Hematopoietic multipotent progenitor cell (in vitro differentiated cells): ENCODE measurements at places on chromosomes 4 and X.
A peak's percentile ranks its signal among the peaks of the same experiment; 100 is the strongest.

- no peak for DNase-seq
These were observed 434.1 kb downstream of the ANKRD50 start for GRCh38 chr4:124278477-124278876.

DNA sequence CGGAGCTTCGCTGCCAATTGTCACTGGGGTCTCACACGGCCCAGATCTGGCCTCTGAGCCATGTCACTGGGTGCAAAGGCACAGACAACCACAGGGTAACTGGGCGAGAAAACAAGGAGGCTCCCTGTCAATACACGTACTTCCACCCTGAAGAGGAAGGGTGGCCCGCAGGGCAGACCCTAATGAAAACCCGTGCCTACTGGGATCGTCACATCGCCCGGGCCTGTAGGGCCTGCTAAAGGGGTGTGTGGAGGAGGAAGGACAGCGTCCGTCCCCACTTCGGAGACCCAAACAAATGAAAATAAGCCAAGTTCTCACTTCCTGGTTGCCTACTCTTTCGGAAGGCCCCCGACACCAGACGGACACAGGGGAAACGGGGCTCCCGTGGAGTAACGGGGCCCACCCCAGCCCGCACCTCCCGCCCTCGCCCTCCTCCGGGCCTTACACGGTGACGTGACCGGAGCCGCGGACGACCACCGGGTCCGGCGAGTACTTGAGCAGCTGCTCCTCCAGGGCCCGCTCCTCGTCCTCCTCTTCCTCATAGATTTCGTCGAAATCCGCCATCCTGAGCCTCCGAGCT is 578 bp downstream of the CHIC2 start:
- DNase-seq: peak; percentile 36

- no peak for DNase-seq
These were observed 293.2 kb upstream of the SLC7A11 start for GRCh38 chr4:138535316-138535715.

GRCh38 chrX:25198891-25199290 is 183.1 kb upstream of the ARX start:
- DNase-seq: no peak

DNA sequence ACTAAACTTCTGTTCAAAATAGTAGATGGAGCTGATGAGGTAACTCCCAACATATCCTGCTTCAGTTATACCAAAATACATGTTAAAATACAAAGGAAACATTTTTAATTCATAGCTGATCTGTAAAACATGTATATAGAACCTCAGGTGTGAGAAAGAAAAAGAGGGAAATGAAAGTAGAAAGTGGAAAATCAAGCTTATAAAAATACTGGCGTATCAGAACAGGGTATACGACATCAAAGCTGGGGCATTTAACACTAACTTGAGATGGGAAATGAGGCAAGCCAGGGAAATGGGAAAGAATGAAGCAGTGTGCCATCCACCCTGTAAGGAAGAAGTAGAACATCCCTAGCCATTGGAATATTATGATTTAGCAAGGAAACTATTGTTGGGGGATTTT is 767.5 kb downstream of the DMD start:
- DNase-seq: no peak

DNA sequence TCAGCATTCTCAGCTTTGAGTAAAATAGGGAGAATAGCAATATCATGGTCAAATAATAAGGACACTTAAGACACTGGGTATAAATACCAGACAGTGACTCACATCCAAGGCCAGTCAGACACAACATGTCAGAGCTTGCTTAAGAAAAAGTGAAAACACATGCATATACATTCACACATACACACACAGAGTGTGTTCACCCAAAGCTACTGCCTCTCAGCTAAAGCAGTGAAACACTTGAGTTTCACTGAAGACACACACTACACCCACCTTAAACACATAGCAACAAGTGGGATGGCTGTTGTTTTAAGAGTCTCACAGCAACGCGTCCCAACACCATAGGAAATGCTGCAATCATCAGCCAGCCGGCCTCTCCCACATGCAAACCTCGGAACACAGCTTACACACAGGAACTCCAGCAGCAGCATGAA is 14.4 kb downstream of the SHROOM4 start:
- no peak for DNase-seq

DNA sequence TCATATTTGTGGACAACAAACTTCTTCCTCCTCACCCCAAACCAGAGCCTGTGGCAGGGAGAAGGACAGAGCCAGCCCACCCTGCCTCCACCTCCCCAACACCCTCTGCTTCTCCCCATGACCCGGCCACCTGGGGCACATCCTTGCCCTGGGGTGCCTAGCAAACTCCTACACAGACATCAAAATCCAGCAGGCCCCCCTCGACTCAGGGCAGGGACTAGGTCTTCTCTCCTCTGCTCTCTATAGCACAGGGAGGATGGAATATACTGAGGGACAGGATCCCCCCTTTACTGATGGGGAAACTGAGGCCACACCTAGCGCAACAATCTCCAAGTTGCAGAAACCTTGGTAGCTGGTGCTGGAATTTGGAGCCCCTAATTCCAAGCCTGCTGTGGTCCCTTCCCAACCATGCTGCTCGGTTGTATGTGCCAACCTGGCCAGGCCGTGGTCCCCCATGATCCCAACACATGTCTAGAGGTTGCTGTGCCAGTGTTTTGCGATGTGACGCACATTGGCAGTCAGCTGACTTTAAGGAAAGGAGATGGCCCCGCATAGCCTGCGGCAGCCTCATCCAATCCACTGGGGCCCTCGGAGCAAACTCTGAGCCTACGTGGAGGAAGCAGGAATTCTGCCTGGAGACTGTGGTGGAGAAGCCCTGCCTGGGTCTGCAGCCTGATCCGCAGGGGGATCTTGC is 53.9 kb upstream of the ADRA2C start:
- DNase-seq: no peak

GRCh38 chr4:173038192-173038896 is 130.3 kb upstream of the GALNT7 start:
- DNase-seq: no peak

DNA sequence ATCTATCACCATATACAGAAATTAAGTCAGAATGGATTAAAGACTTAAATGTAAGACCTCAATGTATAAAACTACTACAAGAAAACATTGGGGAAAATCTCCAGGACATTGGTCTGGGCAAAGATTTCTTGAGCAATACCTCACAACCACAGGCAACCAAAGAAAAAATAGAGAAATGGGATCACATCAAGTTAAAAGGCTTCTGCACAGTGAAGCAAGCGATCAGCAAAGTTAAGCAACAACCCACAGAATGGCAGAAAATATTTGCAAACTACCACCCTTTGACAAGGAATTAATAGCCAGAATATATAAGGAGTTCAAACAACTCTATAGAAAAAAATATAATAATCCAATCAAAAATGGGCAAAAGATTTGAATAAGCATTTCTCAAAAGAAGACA is 236.9 kb upstream of the EMCN start:
- DNase-seq: no peak

- DNase-seq: no peak
These were observed 60.3 kb downstream of the ARSJ start for GRCh38 chr4:113919145-113919544.

DNA sequence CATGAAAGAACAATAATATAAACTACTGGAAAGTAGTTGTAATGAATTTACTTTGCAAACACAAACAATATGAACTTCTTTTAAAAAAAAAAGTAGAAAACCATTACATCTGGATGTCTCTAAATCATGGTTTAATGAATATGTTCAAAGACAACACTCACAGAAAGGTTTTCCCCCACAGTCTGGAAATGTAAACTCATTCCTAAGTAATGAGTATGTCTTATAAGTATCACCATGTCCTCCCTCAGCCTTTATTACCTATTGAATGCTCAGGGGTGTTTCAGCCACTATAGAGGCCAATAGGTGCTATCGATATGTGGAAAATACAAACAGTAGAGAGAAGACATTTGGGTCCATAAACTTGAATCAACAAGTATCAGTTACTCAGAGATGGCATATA is 186.7 kb downstream of the PALLD start:
- no peak for DNase-seq

GRCh38 chrX:24506082-24506481 is 41.0 kb downstream of the PDK3 start:
- no peak for DNase-seq

GRCh38 chr4:82044141-82044993 is 329.4 kb downstream of the HNRNPD start:
- DNase-seq: peak; percentile 24

DNA sequence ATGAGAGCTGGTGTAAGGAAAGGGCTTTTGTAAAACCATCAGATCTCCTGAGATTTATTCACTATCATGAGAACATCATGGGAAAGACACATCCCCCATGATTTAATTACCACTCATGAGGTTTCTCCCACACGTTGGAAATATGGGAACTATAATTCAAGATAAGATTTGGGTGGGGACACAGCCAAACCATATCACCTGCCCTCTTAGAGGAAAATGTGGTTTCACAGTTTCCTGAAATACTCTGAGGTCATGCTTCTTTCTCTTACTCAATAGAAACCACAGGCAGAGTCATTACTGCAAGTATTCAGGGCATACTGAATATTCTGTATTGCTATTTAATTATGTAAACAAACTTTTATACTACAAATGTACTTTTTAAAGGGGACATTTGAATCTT is 1453.3 kb downstream of the PCDH18 start:
- peak; percentile 16 for DNase-seq

GRCh38 chr4:111693758-111694157 is 451.5 kb upstream of the FAM241A start:
- no peak for DNase-seq

GRCh38 chrX:147803948-147804347 is 107.8 kb upstream of the FMR1 start:
- peak; percentile 21 for DNase-seq

DNA sequence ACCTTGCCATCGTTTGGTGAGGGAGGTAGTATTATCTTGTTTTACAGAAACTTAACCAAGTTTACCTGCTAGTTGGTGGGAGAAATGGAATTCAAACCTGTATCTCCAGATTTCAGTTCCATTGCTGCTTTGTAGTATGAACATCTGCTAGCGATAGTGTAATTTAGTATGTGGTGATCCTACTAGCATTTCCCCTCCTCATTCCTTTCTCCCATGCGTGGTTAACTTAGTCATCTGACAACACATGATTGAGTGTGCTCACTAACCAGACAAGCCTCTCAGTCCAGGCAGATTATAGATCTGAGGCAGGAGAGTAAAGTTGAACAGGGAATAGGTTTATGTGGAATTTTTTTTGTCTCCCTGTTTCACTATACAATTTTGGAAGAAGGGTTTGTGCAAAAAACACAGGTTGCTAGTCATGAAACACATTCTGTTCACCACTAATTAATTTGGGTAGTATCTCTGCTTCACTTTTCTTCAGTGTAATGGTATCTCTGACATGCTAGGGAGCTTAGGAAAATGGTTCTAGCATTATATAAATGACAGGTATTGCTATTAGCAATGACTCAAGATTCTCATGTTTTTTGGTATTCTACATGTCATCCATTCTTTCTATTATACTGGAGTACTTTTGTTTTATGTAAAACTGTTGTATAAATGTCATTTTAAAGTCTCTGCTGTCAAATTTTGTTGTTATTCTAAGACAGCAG is 21.7 kb downstream of the RBPJ start:
- DNase-seq: no peak

- no peak for DNase-seq
These were observed 392.8 kb downstream of the GPM6A start for GRCh38 chr4:175419236-175419718.

GRCh38 chr4:185774845-185775680 is 36.9 kb downstream of the SORBS2 start:
- no peak for DNase-seq

- no peak for DNase-seq
These were observed 24.0 kb downstream of the HAND2 start for GRCh38 chr4:173505924-173506518.

- no peak for DNase-seq
These were observed 62.3 kb upstream of the SHOX start for GRCh38 chrX:568311-568710.

- DNase-seq: no peak
These were observed 116.5 kb upstream of the RBPJ start for GRCh38 chr4:26204249-26204825.

DNA sequence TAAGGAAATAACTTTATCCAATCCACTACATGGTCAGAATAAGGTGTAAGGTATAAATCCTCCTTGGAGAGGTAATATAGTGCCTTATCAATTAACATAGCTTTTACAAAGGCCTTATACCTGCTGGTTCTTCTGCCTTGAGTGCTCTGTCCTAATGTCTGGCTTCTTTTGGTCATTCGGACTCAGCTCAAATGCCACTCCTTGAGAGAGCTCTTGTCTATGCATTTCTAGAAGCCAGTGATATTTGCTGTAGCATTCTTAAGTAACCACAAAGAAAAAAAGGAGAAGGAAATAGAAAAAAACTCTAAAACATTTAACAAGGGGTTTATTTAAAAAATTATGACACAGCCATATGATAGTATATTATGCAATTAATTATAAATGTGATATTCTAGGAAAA is 444.8 kb upstream of the SLIT2 start:
- no peak for DNase-seq

- DNase-seq: no peak
These were observed 56.2 kb upstream of the TMEM33 start for GRCh38 chr4:41878991-41879491.

DNA sequence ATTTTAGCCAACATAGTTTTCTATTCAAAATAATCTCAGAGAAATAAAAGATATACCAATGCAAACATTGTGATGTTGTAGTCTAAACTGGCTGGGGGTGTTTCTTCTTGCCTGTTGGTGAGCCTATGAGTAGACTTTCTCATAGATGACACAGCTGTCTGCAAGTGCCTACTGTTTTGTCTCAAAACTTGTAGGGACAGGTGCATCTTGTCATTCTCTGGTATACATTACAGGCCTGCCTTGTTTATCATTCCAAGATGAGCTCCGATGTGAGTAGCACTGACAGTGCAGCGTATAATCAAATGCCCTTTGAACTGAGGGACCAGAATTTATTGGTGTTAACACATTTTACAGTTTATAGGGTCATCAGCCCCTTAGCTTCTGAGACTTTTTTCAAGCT is 353.8 kb downstream of the PRDM5 start:
- no peak for DNase-seq

DNA sequence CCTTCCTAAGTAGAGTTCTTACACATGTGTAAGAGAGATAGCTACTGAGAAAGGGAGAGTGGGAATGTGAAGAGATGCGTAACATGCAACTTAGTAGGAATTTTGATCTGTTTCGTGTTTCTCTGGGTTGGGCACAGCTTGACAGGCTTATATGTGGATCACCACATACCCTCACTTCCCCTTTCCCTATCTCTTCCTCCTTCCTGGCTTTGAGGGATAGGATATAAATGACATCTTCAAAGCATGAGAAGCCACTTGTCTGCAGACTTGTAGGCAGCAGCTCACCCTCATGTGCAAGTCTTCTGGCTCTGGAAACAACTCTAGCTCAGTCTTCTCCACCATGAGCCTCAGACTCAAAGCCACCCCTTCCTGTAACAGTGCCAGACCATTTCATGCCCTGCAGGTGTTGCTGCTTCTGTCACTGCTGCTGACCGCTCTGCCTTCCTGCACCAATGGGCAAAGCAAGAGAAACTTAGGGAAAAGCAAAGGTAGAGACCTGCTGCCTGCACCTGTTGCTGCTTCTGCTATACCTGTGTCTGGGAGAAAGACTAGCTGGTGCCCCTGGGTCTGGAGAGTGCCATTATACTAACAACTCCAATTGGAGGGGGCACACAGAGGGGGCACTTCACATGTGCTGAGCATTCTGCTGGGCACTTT is 5.4 kb upstream of the PF4V1 start:
- DNase-seq: no peak
